ENCODE measurements at places on chromosomes 4 and X.

GRCh38 chr4:185541251-185541727 lies 6.0 kb upstream of the PDLIM3 start:
- DNase-seq = no peak

DNA sequence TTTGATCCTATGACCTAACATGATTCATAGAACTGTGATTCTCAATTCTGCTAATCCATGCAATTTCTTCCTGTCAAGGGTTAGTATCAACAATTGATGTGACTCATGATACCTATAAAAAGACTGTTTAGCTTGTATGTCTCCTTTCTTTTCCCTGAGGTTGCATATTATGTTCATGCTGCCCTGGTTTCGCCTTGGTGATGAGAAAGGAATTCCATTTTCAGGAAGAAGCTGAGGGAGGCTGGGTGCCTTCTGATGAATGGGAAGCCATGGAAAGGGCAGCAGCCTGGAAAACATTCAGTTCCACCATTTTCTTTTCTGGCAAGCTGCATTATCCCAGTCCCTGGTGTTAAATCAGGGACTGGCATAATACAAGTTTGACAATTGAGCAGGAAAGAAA lies 976.5 kb downstream of the RPA4 start:
- DNase-seq = no peak

DNA sequence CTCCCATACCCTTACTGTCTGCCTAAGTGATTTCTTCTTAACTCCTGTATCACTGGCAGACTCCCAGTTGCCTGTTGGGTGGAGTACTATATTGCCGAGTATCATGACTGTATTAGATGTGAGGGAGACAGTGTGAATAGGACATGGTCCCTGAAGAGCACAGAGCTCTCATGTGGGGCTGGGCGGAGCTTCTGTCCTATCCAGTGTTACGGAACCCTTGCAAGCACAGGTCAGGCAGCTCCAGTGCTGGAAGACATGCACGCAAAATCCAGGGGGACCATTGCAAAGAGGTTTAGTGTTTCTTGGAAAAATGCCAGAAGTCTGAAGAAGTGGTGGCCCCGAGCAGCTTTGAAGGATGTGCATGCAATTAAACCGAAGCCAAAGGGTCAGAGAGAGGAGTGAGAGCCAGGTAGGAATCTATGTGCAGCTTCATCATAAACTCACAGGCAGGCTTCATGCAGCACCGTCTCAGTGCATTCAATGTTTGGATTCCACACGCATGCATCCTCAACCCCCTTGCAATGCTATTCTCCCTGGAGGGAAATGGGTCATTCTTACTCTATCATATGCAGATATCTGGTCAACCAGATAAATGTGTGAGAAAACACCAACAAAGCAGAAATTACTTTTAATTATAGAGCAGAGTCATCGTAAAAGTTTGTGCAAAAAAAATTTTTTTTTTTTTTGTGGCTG lies 49.7 kb upstream of the DHRSX start:
- DNase-seq = no peak

DNA sequence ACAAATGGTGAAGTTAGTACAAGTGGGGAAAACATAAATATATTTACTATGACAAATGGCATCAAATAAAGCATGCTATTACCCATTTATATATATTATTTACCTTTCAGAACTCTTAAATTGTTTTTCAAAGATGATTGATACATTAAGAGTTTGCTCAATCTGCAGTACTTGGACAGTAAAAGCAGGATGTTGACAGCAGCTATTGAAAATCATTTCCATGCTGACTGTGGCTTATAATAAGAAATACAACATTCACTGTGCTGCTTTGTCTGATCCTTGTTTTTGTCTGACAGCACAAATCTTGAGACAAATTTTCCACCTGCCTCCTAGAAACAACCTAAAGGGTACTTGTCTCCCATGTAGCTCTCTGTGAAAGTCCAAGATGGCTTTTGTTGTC lies 134.1 kb upstream of the FAT1 start:
- no peak for DNase-seq

DNA sequence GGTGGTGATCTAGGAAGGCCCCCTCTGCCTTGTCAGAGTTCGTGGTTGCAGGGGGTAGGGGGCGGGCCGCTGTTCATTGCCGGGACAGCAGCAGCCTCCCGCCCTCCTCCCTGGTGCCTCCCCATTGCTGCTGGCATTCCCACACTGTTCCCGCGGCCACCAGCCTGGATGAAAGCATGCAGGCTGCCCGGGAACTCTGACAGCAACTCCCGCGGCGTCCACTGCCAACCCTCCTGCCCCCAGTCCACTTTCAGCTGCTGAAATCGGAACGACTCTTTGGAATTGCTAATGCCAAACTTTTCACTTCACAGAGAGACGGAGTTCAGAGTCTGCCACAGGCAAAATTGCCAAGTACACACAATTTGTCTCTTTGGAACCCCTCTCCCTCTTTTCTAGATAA lies 121.9 kb downstream of the BEND2 start:
- DNase-seq = no peak

- DNase-seq = no peak
These were observed 11.6 kb downstream of the JAKMIP1 start for GRCh38 chr4:6188687-6189305.

- DNase-seq = no peak
These were observed 396.4 kb upstream of the TRAM1L1 start for GRCh38 chr4:117481742-117482141.

- DNase-seq = no peak
These were observed 1.8 kb downstream of the RGS12 start for GRCh38 chr4:3294401-3295241.

DNA sequence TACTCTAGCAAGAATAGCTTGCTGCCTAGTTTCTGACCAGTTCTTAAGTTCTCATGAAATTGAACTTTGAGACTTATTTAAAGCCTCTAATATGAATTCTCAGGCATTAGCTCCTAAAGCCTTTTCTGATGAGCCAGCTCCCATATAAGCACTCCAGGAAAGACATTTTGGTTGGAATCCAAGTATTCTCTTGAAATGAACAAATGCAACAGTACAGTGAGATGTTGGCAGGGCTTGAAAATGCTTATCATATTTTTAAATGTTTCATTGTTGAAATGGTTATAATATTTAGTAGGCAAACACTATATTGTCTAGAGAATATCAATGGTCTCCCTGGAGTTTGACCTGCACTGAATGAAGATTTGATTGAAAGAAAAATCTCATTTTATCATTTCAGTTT lies 240.3 kb downstream of the ANK2 start:
- no peak for DNase-seq
